Tibial nerve (tissue), 4 donors: ENCODE measurements at places on chromosomes 7 and 10.

GRCh38 chr10:115050375-115051010, 42.7 kb upstream of the ATRNL1 start:
- no peak for DNase-seq

- no peak for DNase-seq
These were observed 2.8 kb downstream of the SUGCT start for GRCh38 chr7:40137563-40137962.

DNA sequence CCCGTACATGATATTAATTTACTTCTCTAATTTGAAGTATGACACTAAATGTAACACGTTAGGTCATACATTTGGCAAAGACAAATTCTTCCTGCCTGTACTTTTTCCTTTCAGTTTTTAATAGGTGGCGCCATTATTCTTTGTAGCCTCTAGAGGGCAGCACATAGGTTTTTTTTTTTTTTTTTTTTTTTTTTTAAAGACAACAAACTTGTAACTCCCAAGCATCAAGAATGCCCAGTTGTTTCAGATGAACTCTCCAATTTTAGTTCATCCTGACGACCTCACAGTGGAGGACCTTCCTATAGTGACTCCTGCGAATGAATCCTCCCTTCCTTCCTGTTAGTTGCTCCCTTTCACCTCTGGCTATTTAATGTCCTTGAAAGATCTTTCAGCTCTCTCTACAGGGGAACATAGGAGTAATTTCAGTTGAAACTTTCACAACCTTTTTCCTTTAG, 139.3 kb upstream of the HDAC9 start:
- DNase-seq = no peak

DNA sequence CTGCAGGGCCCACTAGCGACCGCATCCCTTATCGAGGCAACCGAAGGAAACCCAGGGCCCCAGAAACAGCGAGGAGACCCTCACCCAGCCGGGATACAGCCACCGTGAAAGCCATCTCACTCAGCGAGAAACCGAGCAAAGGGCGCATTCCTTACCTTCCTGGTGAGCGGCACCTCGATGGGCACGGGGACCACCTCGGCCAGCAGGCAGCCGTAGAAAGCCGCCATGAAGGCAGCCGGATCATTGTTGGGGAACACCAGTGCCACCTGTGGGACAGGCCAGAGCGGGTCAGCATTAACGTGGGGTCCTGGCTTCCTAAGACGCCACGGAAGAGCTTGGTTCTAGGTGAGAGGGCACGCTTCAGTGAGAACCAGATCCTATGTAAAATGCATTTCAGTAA, 263.7 kb downstream of the ZMYND11 start:
- DNase-seq = no peak

DNA sequence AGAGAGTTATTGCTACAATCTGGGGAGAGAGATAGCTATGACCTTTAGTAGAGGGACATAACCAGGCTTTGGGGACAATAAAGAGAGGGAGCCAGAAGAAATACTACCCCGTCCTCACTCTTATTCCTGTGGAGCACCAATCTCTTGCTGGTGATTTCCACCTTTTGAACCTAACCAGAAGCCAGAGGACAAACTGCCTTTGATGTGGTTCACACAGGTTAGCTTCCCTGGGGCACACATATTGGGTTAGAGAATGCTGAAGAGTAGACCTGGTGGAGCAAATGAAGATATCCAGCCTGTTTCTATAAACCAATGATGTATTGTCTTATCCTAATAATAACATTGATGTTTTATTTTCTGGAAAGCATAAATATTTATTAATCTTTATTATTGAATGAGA, 399.3 kb downstream of the HTR7 start:
- no peak for DNase-seq

GRCh38 chr10:103969857-103970627, 3.1 kb downstream of the SLK start:
- no peak for DNase-seq
